ENCODE measurements at places on chromosomes 5 and 9.

DNA sequence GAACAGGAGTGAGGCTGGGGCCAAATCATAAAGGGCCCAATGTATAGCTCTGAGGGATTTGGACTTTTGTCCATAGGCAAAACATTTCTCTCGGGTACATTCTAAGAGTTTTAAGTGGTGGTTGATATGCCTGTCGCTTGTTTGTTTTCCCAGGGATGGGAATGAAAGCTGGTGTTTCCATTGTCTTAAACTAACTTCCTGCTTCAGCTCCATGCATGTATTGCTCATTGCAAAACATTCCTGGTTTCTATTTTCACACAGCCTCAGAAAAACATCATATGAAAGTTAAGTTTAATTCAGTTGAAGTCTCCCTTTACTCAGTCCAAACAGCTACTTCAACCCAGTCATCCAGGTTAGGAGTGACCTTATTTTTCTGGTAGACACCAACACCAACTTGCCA lies 235.0 kb downstream of the ACTL7B start:
- no peak for ATAC-seq

GRCh38 chr5:168085261-168086031 lies 206.0 kb upstream of the WWC1 start:
- no peak for ATAC-seq

DNA sequence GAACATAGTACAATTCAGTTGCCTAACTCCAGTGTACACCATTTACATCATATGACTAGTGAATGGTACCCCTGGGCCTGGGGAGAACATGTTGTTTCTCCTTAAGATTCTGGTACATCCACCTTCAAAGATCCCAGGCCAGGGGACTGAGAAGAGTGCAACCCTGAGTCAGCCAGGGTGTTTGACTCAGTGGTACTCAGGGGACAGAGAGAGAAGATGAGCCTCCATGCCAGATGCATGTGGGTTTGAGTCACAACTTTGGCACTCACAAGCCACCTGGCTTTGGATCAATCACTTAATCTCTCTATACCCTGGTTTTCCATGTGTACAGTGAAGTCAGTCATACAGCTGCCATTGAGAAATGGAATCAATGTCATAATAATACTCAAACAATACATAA lies 53.7 kb downstream of the MAP1B start:
- ATAC-seq, result no peak

GRCh38 chr9:128894764-128895163 lies 12.8 kb downstream of the LRRC8A start:
- no peak for ATAC-seq

- ATAC-seq, result no peak
Observed at GRCh38 chr5:9761706-9762105, 131.6 kb upstream of the TAS2R1 start.
